ENCODE measurements at places on chromosomes 11 and 22.

DNA sequence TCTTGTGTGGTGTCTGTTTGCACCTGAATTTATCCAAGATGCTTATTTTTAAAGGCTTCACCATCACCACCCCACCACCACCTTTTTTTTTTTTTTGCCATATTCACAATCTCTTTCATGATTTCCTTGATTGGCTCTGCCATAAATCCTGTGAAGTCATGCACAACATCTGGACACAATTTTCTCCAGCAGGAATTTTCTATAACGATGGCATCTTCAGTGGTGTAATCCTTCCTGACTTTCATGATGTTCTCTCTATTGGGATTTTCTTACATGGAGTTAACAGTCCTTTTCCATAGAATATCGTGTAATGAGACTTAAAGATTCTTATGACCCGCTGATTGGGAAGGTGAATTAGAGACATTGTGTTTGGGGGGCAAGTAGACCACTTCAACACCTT lies 17.8 kb downstream of the ZFP91 start:
- no peak for DNase-seq

DNA sequence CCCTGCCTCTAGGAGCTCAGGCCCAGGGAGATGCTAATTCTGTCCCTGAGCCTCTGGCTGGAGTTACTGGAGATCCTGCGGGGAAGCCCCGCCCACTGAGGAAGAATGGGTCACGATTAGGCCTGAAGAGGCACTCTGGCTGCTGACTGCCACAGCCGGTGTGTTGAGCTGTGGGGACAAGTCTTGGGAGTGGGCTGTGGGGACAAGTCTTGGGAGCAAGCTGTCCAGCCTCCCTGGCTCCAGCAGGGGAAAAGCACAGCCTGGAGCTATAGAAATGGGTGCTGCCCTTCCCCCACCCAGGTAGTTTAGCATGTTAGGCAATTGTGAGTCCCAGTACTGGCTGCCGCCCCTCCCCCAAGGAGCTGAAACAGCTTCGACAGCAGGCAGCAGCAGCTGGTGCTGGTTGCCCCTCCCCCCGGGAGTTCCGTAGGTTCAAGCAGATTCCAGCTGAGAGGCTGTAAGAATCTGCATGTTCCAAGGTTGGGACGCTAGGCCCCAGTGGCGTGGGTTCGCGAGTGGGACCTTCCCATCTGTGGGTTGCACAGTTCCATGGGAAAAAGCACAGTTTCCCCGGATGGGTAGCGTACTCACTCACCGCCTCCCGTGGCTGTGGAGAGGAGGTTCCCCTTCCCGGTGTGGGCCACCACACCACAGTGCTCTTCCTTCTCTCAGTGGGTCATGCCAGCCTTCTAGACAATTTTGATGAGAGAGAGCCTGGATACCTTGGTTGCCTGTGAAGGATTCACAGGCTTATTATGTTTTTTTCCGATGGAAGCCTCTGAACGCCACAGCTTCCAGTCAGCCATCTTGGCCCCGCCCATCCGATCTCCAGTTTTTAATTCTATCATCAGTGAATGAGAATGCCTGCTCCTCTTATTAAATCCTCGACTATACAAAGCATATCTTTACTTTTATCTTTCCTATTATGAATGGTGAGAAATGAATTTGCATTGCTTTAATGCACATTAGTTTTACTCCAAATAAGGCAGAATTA lies 61.5 kb downstream of the MSANTD4 start:
- no peak for DNase-seq

DNA sequence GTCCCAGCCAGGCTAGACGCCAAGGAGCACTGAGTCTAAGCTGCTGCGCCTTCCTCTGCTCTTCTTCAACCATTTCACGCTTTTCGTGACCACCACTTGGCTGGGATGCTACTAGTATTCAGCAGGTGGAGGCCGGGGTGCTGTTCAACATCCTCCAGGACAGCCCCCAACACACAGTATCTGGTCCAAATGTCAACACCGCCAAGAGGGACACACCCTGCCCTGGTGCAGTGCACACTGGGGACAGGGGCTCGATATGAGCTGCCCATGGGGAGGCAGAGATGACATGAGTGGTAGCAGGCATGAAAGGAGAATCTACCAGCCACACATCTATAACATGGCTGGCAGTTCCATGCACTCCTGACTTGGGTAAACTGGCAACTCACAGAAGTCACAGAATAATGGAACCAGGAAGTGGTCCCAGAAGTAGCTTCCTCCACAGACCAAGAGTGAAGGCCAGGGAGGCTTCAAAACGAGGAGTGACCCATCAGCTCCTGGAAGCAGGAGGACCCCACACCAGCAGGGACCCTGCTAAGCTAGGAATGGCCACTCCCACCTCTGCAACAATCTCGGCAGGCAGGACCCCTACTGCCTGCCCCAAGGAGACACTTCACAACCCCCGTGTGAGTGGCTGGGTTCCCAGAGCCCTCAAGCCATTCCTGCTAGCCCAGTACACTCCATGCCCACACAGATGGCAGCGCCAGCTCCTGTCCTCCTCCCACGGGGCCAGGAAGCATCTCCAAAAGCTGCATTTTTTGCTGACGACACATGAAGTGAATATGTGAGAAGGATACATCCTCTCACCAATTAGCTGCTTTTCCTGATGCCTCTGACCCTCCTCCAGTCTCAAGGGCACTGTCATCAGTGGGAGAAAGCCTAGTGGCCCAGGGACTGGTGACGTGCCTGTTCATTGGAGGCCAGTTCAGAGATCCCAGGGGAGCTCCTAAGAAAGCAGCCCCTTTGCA lies 78.8 kb downstream of the DGCR2 start:
- no peak for DNase-seq

DNA sequence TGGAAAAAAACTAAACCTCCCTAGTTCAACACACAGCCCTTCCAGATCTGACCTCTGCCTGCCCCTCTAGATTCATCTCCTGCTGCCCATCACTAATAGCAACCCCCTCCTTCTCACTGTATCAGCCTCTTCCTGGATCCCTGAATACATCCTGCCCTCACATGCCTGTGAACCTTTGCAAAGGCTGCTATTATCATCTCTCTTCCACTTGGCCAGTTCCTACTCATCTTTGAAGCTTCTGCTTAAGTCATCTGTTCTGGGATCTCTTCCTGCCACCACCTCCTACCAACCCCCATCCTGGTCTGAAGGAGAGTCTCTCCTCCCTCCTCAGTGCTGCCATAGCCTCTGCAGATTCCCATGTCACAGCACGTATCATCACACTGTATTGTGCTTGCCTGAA lies 38.0 kb upstream of the AMOTL1 start:
- no peak for DNase-seq

DNA sequence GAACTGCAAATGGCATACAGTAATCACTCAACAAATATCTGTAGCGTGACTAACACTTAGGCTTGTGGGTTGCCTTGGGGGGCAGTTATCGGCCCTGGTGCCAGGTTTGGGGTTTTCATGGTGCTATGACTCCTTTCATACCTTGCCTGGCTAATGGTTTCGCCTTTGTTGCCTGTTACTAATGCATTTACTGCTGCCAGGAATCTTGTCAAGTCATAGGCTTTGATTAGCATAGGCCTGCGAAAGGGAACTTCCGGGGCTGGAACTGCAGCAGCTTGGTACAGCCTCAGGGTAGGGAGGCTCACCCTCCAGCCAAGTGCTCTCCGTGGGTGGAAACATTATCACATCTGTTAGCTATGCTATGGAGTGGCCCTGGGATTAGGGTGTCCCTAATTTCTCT lies 13.2 kb downstream of the SLC25A18 start:
- no peak for DNase-seq

DNA sequence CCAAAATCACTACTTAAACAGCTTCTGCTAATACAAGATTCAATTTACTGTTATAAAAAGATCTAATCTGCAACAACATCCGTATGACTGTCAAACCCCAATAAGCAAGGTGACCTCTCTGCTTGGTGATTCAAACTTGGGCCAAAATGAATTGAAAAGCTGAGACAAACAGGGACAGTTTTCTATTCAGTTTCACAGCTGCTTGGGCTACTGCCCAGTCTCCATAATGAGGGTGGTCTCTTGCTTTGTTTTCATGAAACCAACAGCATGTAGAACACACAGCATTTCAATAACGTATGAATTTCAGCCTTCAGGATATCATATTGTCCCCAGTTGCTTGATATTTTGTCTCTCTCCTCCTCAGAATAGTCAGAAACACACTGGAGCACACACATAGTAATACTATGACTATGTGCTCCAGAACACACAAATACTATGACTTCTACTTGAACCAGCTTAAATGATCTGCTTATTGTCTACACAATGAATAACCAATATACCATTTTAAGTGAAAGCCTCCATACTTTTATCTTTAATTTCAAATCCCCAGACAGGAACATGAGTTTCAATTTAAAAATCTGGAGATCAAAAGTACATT lies 285.0 kb downstream of the TTC28 start:
- DNase-seq, result no peak

GRCh38 chr11:10386861-10387205 lies 68.2 kb upstream of the AMPD3 start:
- no peak for DNase-seq

- no peak for DNase-seq
Measured at GRCh38 chr22:49629586-49630447, 197.9 kb downstream of the BRD1 start.

- DNase-seq, result peak; percentile 56
Measured at GRCh38 chr11:33065445-33066178, 26.2 kb downstream of the TCP11L1 start.

DNA sequence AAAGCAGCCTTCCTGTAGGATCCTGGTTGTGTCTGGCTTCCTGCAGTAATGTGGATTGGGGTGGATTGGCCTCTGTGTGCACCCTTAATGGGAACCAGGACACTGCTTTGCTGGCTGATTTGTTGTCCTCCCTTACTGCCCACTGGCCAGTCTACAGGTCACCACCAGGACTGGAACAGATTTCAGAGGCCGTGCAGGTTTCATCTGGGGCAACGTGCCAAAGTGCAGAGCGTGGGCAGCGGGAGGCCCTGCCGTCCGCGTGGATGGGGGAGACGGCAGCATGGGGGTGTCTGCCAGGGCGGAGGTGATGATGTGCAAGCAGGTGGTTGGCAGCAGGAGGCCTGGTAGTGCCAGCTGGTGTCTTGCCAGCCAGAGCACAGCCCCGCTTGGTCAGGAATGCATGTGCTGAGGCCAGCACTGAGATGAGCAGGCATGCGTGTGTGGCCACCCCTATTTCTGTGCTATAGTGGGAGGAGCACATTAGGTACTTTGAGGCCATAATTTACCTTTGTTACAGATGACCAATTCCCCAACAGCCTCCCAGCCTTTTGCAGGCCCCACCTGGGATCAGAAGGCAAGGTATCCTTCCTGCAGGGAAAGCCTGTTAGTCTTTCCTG lies 24.3 kb downstream of the BCR start:
- no peak for DNase-seq

DNA sequence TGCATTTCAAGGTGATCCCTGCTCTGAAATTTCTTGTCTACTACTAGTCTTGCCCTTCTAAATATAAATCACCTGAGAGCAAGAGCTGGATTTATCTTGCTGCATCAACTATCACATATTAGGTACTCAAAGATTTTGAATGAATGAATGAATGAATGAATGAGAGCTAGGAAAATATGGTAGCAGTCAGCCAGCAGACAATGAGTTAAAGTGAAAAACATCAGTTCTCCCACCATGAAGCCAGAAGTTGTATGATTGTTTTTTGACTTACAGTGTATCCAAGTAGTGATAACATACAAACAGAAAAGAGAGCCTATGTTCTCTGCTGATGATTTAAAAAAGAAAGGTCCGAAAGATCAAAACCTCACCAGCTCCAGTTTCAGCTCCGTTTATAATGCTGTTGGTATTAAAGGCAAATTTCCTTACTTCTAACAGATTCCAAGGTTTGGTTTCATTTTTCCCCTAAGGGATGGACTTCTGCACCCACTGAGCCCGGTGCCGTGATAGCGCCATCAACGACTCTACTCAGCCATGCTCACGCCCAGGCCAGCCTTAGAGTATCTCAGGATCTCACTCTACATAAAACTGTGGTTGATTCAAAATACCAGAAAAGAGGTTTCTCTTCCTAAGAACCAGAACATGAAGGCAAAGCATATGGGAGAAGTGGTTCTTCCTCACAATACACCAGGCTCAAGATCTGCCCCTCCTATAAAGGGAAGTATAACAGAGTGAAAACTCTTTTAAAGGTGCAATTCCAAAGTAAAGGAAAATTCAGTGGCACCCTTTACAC lies 92.0 kb downstream of the SGSM3 start:
- DNase-seq, result peak; percentile 17

GRCh38 chr22:27348634-27349033 lies 452.9 kb downstream of the MN1 start:
- no peak for DNase-seq

DNA sequence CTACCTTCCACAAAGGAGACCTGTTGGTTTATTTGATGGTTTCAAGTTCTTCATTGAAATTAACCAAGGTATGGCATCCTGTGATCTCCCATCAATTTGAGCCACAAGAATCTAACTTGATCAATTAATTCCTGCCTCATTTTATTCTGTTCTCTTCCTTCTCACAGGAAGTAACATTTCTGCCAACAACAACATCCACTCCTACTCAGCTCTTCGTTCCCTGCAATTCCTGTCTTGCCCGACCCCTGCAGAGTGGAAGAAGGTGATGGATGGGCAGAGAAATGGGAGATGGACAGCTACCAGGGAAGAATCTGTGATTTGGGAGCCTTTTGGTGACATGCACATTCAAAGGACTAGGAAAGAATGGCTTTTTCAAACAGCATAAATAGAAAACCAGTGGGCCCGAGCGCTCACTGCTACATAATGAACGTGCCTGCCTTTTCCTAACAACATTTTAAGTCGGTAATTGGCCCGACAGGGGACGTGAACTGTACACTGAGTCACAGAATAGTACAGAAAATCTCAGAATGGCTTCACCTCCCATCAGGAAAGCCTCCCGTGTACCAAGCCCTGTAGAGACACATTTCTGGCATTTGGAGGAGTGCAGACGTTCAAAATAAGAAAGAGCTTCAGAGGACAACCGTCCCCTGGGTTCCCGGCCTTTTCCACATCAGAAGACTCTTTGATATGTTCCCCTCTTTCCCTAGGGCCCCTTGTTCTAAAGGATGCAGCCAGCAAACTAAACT lies 112.6 kb upstream of the SEZ6L start:
- DNase-seq, result no peak

DNA sequence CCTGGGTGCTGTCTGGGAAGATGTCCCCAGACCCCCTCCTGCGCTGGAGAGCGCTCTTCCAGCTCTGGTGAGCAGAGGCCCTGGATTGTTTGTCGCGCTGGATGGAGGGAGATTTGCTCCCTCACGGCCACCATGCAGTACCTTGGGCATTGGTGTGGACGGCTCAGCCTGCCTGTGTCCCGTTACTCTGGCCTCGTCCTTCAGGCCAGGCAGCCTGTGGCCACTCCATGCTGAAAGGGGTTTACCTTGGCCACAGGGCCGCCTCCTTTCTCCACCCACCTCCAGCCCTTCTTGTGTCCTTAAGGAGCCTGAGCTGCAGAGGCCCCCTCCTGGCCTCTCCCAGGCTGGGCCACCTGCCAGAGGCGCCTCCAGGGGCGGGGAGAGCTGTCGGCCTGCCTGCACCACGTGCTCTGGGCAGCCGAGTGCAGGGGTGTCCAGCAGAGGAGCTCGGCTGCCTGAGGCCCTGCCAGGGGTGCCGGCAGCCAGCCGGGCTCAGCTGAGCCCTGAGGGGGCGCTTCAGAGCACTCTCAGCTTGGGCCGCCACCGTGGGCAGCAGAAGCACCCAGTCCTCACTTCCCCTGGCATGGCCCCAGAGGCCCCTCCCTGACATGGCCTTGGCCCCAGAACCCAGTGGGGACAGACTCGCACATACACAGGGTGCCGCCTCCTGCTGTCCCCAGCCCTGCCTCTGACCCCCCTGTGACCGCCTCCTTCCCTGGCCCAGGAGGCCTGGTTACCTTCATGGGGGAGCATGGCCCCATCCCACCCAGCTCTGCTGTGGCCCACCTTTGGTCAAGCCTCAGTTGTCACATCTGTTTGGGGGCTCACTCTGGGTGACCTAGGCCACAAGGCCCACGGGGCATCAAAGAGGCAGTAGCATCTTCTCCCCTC lies 3.4 kb downstream of the CCND1 start:
- DNase-seq, result no peak
